RWPE1 (cell line): ENCODE measurements at places on chromosomes 5 and 9.

GRCh38 chr9:4826417-4827166, 33.8 kb downstream of the RCL1 start:
- no peak for DNase-seq

GRCh38 chr9:27353474-27354229, 56.7 kb upstream of the EQTN start:
- no peak for DNase-seq

DNA sequence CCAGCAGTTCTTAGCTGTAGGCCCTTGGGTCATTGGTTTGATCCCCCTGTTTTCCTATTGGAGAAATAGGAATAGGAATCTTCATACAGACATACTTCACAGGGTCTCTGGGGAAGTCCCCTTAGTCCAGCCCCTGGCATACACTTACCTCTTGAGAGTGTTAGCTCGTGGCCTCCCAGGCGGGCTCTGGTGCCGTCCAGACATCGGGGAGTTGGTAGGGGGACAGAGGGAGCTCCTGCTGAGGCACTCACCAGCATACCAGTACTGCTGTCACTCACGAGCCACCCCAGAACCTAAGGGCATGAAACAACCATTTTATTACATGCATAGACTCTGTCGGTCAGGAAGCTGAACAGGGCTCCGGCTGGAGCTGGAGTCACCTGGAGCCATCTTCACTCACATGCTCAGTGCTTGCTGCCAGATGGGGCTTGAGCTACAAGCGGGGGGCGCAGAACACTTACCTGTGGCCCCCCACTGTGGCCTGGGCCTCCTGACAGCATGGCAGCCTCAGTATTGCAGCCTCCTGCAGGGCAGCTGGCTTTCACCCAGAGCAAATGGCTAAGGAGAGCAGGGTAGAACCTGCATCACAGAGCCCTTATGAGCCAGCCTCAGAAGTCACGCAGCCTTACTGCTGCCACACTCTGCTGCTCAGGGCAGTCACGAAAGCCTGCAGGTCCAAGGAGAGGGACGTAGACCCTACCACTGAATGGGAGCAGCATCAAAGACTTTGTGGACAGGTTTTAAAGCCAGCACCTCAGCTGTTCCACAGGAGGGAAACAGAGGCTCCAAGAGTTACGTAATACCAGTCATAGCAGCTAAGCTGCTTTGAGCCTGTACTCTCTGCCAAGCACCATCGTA, 58.3 kb upstream of the ANGPTL2 start:
- no peak for DNase-seq

GRCh38 chr5:81545911-81546310, 152.0 kb upstream of the ACOT12 start:
- DNase-seq, result no peak

GRCh38 chr9:76266649-76267283, 127.5 kb downstream of the RFK start:
- DNase-seq, result no peak

DNA sequence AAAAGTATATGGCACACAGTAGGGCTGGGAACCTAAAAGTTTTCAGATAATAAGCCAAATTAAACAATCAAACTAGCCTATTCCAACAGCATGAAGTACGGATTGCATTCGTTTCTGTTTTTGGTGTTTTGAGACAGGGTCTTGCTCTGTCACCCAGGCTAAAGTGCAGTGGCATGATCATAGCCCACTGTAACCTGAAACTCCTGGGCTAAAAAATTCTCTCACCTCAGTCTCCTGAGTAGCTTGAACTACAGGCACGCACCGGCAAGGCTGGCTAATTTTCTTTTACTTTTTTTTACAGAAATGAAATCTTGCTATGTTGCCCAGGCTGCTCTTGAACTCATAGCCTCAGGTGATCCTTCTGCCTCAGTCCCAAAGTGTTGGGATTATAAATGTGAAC, 5.2 kb downstream of the RFX3 start:
- no peak for DNase-seq

DNA sequence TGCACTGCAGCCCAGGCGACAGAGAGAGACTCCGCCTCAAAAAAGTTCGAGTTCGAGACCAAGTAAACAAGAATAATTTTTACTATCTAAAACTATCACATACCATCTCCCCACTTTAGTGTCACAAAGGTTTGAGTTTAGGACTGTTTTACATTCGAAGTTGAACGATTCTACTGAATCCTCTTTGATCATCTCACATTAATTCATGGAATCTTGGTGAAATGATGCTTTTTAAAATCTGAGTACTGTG, 715 bp upstream of the RPS6 start:
- DNase-seq, result no peak

DNA sequence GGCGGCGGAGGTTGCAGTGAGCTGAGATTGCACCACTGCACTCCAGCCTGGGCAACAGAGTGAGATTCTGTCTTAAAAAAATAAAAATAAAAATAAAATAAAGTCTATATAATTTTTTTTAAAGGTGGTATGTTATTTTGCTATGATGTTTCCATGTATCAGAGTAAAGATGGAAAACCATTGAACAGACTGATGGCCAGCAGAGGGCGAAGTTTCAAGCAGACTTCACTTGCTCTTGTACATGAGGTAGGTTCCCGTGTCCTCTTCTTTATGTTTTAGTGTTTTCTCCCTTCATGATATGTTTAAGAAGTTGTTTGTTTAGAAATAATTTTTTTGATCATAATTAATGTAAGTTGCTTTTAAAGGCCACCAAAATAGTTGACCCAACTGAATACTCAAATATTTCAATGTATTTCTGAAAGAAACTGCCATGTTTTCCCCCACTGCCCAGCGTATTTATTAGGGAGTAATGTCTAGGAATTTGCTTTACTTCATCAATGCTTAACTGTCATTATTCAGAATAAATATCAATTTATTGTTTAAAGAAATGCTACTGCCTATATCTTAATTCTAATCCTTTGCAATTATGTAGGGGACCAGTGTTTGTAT, 146.4 kb downstream of the HACD4 start:
- peak; percentile 18 for DNase-seq

DNA sequence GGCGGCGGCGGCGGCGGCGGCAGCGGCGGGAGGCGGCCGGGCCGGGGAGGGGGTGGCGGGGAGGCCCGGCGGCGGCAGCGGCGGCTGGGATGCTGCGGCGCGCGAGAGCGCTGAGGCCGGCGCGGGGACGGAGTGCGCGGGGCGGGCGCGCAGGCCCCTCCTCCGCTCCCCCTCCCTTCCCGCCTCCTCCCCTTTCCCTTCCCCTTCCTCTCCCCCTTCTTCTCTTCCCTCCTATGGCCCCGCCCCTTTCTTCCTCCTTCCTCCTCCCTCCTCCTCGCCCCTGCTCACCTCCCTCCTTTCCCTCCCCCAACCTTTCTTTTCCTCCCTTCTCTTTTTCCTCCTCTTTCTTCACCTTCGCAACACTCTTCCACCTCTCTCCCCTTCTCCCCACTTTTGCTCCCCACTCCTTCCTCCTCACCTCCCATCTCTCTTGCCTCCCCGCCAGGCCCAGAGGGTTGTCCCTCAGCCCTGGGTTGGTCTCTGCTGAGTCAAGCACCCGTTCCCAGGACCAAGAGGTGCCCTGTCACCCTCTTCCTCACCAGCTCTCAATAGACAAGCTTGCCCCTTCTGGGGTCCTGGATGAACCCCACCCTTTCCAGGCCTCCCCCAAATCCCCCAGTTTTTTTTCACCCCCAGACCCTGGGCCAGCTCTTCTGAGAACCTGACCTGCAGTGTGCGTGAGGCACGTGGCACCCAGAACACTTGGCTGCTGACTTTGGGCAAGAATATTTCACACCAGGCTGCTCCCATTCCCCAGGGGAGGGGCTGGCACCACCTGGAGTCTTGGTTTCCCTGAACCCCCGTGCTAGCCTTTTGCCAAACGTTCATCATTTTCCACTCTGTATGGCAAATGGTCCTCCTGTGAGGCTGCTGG, at the start of gene SEMA4D:
Gene SEMA4D, minus strand, starts transcription at position 136 of the 874 bp plus-strand sequence. CDS start 92,657 bp downstream, outside the sequence.
- DNase-seq, result peak; percentile 68

- no peak for DNase-seq
Measured at GRCh38 chr9:84815554-84815953, 146.0 kb downstream of the NTRK2 start.

- DNase-seq, result no peak
Measured at GRCh38 chr9:121340676-121341392, 29.2 kb downstream of the STOM start.

DNA sequence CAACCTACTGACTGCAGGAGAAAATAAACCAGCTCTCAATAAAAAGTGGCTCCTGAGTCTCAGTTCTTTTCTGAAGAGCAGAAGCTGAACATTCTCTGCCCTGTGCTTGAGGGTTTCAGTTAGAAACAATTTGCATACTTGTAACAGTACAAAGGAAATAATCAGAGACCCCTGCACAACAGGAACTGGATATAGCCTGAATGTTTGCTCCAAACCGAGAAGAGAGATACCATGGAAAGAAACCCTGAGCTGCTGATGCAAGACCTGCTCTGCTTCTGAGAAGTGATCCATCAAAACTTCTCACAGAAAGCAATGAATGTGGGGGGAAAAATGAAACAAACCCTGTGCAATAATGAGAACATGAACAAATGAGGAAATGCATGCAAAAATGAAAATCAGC, 592.9 kb downstream of the SEMA5A start:
- no peak for DNase-seq

GRCh38 chr5:136455409-136455808, 90.1 kb upstream of the TRPC7 start:
- DNase-seq, result no peak

GRCh38 chr9:106861640-106862109, 1.3 kb upstream of the ZNF462 start:
- peak; percentile 30 for DNase-seq

DNA sequence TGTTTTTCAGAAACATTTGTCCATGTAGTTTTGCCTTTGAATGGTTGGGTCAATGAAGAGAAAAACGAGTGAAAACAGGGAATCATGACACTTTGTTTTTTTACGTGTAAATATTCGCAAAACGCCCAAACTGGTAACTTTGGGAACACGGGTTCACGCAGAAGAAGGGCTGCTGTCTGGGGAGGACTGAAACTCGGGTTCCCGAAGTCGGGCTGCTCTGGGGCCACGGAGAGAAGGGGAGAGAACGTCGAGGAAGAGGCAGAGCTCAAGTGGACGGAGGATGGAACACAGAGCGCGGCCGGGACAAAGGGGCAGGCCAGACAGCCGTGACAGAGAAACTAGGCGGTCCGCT, 478 bp upstream of the SETD9 start:
- DNase-seq, result no peak

- peak; percentile 26 for DNase-seq
Measured at GRCh38 chr9:121201045-121201737, 478 bp downstream of the RAB14 start.

- DNase-seq, result peak; percentile 28
Measured at GRCh38 chr9:88658311-88658822, 123.4 kb downstream of the NXNL2 start.

DNA sequence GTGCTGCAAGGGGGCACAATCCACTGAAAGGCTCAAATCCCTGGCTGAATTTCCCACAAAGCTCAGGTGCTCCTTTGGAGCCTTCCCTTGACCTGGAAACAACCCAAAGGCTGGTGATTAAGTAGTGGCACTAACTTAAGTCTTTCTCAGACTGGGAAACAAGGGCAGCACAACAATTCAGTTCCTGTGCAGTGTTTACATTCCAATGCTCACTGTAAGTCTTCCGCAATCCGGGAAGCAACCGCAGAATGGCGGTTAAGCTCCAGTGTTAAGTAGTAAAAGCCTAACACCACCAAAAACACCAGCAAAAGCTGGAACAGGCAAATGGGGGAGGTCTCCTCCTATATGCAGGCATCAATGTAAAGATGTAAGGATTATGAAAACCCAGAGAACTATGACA, 117.2 kb downstream of the TRPM3 start:
- DNase-seq, result no peak

DNA sequence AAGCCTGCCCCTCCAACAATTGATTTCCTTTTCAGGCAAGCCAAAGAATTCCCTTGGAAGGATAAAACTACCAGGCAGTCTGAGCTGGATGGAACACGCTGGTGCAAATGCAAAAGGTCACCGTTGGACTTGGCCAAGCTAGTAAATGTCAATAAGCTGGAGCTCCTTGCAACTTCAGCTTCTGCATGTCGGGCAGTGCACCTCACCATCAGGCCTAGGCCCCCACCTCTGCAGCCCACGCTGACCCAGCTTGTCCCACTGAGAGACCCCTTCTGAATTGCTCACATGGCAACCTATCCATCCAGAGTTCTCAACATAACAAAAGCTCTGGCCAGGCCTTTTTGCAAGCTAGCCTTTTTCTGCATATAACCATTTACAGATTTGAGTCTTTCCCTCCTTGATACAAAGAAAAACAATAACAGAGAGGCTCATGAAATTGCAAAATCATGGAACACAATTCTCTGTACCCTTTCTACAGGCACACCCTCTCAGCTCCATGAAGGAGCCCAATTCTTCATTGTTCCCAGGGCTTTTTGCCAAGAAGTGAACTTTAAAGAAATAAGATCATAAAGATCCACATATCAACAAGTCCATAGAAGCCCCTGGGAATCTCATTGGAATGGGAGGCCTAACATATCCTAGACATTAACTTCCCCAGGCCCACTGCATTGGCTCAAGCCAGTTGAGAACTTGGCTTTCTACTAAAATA, 123.9 kb upstream of the SLIT3 start:
- DNase-seq, result no peak

GRCh38 chr9:126558051-126558665, 55.6 kb upstream of the LMX1B start:
- DNase-seq, result peak; percentile 92

DNA sequence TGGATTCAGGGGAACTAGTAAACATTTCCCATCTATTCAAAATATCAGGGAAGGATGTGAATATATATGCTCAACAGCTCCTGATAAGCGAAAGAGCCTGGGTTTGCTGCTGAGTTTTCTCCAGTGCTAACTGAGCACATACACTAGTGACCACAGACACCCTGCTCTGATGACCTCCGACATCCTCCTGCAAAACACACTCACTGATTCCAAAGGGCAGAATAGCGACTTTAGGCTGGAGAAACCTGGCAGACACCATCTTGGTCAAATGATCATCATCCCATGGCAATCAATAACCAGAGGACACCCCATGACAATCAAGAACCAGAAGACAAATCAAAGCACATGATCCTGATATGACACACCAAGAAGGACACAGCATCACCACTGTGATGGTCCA, 9.2 kb upstream of the GADD45G start:
- DNase-seq, result no peak

GRCh38 chr5:130578354-130578753, 586.7 kb downstream of the HINT1 start:
- no peak for DNase-seq

DNA sequence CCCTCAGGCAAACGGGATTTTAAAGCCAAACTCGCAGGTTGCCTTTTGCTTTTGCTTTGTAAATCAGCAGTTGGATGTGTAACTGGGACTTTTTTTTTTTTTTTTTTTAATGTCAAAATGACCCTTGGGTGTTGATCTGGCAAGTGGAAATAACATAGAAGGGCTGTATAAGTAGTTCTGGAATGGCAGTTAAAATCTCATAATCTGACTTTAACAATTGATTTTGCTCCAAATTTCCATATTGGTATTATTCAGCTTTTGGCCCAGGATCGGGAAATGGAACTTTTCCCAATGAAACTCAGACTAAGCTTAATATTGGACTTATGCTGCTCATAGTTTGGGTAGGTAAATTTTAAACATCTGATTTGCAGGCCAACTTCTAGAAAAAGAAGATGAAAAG, 346.8 kb upstream of the NUDT12 start:
- no peak for DNase-seq
